AG10803 (cell line): ENCODE measurements at places on chromosomes 2 and 18.

- peak; percentile 78 for DNase-seq
Measured at GRCh38 chr2:165401285-165401852, 68.1 kb upstream of the CSRNP3 start.

DNA sequence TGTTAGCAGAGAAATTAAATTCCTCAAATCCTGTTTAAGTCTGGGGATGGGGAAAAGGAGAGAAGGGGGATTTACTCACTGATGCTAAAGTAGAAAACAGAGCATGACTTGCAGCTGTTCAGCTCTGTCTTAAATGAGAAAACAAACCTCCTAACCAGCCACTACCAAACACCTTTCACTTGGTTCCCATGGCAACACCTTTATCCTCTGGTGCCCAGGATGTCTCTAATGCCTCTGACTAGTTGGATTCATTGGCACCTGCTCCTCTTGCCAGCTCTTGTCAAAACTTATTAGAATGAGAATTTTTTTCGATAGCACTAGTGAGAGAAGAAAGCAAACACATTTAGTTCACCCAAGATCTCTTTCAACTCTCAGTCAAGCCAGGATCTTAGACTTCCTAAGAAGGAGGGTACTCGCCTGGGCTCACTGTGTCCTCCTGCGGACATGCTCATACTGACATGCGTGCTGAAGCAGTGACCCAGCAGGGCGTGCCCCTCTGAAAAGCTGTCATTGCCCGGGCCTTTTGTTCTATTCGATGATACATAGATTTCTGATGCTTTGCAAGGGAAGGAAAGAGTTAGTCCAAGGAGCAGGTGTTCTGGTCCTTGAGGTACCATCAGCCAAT lies 656.0 kb upstream of the CELF4 start:
- DNase-seq, result no peak

DNA sequence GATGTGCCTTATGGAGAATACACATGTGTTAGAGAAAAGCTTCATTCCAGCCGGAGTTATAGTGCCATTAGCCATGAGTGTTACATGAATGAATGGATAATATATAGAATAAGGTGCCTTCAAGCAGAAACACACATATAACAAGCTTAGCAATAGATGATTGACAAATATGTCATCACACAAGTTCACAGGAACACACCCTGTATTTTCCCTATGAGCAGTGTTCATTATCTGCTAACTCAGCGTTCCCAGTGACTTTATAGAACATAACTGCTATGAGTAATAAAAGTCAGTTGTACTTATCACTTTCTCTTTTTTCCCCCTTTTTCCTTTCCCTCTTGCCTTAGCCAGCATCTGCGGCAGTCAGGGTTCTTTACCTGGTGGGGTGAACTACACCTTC lies 65.1 kb downstream of the TIMM21 start:
- no peak for DNase-seq

- no peak for DNase-seq
Measured at GRCh38 chr2:165888171-165888570, 65.4 kb downstream of the TTC21B start.

DNA sequence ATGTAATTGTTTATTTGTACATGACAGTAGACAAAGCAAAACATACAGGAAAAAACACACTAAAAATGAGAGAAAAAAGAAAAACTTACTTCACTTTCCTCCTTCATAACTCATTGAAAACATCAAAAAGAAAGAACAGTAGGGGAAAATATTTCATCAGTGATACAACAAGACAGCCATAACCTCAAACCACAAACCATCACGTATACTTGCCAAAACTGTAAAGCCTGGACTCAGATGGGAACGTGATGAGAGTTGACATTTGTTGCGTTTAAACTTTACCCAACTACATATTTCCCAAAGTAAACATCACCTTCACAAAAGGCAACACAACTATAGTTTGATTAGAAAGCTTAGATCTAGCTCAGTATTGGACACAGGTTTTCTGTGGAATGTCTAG lies 278.2 kb upstream of the COL3A1 start:
- DNase-seq, result peak; percentile 81

DNA sequence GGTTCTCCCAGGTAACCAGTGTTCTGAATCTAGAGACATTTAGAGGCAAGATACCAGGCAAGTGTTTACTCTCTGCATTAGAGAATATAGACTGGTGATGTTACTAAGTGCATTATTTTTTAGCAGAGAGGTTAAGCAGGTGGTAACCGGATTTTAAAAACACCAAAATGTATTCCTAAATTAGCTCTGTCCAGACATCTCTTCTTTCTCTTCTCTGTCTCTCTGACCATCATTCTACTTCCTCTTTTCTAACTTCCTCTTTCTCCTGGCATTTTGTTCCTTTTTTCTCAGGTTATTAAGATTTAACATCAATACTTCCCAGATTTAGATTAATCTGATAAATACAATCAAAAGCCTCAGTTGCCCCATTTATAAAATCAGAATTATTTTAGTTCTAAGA lies 31.7 kb upstream of the DYNC1I2 start:
- no peak for DNase-seq

DNA sequence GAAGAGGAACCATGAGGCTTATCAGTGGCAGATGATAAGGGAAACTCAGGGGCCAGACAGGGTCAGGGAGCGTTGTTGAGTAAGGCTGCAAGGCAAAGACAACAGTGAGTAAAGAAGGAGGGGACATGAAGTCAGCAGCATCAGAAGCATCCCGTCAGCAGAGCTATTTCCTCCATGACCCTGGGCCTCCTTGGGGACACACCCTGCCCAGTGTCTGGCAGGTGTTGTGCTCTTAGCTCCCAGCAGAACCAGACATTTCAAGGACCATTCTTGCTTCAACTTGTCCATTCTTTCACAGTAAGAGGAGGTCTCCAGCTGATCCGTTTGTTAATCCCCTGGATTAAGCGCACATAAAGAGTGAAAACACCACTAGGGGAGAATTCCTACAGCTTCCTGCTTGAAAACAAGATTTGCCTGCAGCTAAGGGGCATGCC lies 88.7 kb upstream of the MEIS1 start:
- no peak for DNase-seq

DNA sequence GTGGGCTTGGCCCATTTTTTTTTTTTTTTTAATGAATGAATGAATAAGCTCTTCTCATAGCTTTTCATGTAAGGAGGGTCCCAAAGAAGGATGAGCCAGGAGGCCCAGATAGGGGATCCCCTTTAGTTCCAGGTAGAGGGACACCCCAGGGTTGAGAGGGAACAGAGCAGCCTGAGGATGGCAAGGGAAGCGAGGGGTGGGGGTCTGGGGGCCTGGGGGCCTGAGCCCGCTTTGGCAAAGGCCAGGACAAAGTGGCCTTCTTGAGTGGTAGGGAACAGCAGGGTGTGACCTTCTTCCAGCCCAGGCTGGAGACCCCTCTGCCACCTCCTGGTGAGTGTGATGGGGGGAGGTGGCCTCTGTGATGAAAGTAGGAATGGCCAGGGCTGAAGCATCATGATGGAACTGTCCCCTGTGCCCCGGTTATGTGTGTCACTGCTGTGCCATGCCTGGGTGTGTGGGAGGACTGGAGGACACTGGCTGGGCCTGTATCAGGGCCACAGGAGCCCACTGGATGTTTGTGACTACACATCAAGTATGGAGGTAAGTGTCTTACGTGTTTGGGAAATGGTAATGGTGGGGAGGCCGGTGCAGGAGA lies 263.5 kb upstream of the HDAC4 start:
- DNase-seq, result no peak

- no peak for DNase-seq
Measured at GRCh38 chr2:119692310-119692709, 13.3 kb downstream of the TMEM177 start.

GRCh38 chr18:11868230-11868629 lies 17.0 kb downstream of the CHMP1B start:
- DNase-seq, result no peak

DNA sequence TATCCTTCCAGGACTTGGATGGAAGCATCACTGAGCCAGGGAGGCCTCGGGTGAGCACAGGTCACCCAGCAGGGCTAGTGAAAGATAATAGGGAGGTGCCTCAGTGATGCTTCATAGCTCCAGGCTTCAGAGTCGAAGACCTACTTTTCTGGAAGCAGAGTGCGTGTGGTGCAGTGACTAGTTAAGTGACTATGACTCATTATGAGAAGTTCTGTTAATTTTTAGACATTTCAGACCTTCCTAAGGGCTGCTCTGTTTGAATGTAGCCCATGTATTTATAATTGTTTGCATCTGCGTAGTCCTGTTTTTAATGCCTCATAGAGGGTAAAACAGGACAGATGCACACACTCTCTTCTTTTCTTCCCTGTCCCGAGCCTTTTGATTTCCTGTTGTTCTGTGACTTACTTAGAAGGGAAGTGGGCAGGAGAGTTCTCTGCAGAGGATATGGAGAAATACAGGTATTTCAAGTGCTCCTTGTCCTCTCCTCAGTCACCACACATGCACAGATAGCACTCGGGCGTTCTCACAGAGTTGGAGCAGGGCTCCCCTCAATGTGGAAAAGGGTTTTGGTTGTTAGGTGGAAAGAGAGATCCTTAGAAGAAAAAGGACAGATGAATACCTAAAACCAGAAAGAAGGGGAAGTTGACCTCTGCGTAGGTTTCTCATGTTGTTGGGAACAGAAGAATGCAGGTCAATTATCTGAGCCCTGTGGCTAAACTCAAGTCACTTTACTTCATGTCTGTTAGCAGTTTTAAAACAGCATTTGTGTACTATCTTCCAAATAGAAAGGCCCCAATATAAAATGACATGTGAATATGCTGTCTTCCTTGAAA lies 34.7 kb downstream of the RALB start:
- DNase-seq, result peak; percentile 84

GRCh38 chr2:3186766-3187165 lies 190.9 kb downstream of the EIPR1 start:
- no peak for DNase-seq

DNA sequence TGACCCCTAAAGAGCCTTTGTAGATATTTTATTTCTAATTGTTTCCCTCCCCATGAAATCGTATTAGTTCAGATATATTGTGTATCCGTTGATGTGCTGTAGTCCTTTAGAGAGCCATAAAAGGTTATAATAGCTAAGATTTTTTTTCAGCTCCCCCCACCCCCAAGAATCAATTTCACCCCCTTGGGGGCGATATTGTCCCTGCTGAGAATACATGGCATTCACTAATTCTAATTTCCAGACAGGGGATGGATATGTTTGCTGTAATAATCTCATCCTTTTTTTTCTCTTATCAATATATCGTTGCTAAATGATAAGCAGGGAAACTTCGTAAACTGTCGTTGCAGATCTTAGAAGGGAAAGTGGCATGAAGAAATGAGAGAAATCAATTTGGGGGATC lies 530.7 kb downstream of the TMEM182 start:
- no peak for DNase-seq

GRCh38 chr2:2175381-2176090 lies 155.5 kb downstream of the MYT1L start:
- no peak for DNase-seq

DNA sequence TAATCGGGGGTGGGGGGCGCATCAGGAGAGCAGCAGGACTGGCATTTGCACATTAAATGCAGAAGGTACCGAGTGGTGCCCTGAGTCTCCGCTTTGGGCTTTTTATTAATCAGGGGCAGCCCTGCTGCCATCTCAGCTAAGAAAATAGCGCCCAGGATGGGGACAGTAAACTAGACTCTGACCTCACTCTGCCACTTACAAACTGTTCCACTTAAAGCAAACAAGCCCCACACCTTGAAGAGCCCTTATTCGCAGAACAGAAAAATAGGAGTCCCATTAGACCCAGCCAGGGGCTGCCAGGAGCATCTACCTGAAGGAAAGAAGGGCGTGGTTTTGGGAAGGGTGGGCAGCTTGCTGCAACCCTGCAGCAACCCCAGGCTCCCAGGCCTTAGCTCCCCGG lies 165.3 kb downstream of the TNS1 start:
- DNase-seq, result no peak

DNA sequence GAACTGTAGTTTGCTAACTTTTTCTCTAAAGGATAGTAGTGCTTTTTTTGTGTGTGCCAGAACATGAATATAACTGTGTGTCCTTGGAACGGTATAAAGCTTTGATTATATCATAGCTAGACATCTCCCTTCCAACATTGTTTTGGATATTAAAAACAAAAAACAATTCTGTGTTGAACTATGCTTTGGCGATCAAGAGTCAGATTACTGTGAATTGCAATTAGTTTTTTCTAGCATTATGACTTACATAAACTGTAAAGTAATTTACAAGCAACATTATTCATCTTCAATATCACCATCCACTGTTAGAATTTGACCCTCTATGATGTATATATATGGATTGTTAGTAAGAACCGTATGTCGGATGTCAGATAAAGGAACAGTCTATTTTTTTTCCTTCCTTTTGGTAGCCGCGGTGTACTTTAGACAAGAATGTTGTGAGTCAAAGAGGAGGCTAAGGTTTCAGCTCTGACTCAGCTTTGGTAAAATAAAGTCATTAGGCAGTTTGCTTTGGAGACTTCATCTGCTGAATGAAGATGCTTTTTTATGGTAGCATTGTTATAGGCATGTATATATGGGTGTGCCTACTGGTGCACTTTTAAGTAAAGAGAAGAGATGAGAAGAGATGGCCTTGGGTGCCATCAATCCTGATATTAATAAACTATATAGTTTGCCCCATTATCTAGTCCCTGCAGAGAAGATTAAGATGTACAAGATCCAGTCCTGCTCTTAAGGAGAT lies 76.4 kb downstream of the LTBP1 start:
- peak; percentile 71 for DNase-seq

DNA sequence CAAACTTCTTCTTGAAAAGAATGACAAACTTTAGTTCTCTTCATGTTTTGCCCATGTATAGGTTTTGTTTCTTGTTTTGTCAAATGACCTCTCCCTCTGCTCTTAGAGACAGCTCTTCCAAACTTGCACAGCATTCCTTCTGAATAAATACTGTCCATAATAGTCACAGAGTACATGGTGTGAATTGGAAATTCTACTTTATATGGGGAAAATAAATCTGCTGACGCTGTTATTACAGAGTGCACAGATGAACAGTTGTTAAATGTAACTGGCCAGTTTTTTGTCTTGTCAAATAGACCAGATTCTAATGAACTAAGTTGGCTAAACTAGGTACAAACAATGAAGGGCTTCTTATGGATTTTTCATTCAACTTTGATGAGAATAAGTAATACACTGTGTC lies 115.8 kb upstream of the DTNA start:
- DNase-seq, result no peak

DNA sequence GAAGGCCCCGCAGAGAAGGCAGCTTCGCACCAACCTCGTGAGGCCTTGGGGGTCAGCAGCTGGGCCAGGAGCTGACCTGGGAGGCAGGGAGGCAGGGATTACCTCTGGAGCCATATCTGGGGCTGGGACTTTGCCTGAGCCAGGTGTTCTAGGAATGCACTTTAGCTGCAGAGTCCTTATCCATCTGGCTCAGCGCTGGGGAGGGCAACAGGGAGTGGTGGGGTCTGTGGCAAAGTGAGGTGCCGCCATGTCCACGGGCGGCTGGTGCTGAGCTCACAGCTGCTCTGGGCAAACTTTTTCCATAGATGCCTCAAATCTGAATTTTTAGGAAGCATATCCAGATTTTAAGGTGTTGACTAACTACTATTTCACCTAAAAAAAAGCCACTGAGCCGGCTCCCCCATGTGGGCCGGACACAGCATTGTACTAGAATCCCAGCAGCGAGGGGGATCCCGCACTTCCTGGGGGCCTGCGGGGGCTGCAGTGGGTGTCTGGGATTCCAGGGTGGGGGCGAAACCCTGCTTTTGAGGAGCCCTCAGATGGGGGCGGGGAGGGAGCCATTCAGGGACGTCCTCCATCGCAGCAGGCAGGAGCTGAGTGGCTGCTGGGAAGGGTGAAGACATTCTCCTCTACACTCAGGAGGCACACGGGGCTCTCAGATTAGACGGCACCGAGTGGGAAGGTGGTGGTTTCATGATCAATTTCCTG lies 34.6 kb downstream of the RTP5 start:
- DNase-seq, result no peak

- DNase-seq, result peak; percentile 37
Measured at GRCh38 chr2:221075203-221075602, 496.9 kb downstream of the EPHA4 start.
